ENCODE measurements at places on chromosomes 3 and 15.
A peak's percentile ranks its signal among the peaks of the same experiment; 100 is the strongest.

- no peak for DNase-seq
Measured at GRCh38 chr15:74420193-74420905, 13.4 kb downstream of the SEMA7A start.

DNA sequence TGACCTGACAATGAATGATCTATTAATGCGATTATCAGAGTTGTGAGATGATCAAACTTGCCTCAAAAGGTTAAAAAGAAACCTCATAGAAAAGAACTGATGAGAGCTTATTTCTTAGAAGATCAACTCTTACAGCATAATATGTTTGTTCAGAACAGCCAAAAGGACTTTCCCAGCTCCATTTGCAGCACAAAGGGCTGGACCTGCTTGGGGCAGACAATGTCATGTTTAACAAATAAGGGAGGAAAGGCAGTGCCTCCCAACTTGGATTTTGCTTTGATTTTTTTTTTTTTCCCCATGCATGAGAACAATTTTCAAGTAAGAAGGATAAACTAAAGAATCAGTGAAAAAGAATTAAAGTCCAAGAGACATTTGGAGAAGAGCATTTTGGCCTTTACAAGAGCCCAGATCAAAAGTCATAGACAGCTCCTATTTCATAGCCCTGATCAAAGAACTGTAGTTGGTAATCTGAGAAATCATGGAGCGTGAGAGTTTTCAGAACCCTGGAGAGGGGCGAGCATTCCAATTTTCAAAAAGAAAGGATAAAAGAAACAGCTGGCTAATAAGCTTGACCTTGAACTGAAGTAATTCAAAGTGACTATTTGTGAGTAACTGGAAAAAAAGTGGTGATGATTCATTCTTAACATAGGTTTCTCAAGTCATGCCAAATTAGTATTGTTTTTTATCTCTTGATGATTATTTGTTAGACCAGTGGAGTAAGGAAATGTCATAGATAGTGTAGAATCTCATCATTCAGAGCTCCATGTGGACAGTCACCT lies 136.0 kb upstream of the CFAP20DC start:
- no peak for DNase-seq

GRCh38 chr3:194999491-194999890 lies 271.5 kb downstream of the XXYLT1 start:
- no peak for DNase-seq

DNA sequence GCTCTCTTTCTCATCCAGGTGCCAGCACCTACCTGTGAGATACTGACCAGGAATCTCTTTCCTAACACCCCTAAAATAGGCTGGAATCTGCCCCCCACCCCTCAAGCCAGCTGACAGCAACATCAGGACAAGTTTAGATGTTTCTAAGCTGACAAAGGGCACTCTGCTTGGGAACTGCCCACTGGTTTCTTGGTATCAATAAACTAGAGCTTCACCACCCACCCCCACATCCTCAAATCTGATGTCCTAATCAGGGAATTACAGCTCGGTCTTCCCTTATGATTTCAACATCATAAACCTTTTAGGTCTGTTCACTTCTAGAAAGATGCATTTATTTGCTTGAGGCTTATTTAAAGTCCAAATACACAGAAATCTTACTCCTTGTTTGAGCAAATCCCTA lies 34.7 kb downstream of the CEP19 start:
- DNase-seq: no peak

- DNase-seq: no peak
Measured at GRCh38 chr3:182979674-182980191, 605 bp downstream of the DCUN1D1 start.

DNA sequence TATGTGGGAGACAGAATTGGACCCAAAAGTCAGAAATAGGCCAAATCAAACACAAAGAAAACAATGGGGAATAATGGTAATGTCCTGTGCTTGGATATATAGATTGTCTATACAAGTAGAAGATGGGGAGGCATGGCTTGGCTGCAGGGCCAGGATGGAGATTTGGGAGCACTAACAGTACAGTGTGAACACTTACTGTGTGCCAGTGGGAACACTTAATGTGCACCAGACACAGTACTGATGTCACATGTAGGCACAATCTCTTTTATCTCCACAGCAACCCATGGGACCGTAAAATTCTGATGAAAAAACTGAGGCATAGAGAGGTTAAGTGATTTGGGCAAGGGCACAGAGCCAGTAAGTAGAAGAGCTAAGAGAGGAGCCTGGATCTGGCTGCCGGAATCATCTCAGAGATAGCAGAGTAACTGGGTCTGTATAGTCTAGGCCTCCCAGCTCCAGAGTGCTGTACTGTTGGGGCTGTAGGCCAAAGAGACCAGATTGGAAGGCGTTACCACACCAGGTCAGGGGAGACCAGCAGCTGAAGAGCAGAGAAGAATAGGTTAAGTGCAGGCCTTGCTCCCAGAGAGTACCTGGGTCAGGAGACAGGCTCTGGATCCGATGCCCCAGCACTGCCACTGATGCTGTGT lies 63.3 kb downstream of the RLBP1 start:
- DNase-seq: no peak

GRCh38 chr3:4981665-4982494 lies 2.6 kb downstream of the BHLHE40 start:
- DNase-seq: no peak

GRCh38 chr3:31903686-31904431 lies 77.2 kb downstream of the OSBPL10 start:
- no peak for DNase-seq

DNA sequence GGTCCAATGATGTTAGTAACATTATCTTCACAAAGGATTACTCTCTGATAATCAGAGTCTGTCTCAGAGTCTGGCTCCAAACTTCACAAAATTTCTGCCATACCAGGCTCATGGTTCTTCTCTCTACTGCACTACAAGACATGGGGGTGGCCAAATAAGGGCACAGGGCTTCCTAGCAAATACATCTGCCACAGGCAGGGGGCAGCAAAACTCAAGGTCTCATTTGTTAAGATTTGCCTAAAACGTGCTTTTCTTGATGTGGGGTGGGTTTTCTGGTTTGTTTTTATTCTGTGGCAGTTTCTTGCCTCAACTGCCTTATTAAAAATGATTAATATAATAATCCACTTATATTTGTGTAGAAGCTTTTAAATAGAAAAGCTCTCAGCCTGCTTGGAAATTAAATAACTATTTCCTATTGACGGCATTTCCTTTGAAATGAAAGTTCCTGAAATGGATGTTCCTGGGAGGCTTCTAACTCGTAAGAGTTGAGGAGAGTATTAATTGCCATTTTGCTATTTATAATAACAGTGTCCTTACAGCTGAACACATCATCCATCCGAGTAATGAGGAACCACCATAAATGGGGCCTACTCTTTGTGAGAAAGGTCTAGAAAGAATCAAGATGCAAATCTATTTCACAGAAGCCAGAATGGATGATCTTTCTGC lies 53.8 kb downstream of the SST start:
- peak; percentile 49 for DNase-seq

- DNase-seq: no peak
Measured at GRCh38 chr3:193842029-193842798, 249.2 kb downstream of the OPA1 start.

- no peak for DNase-seq
Measured at GRCh38 chr3:133125171-133125570, 87.0 kb downstream of the TMEM108 start.

DNA sequence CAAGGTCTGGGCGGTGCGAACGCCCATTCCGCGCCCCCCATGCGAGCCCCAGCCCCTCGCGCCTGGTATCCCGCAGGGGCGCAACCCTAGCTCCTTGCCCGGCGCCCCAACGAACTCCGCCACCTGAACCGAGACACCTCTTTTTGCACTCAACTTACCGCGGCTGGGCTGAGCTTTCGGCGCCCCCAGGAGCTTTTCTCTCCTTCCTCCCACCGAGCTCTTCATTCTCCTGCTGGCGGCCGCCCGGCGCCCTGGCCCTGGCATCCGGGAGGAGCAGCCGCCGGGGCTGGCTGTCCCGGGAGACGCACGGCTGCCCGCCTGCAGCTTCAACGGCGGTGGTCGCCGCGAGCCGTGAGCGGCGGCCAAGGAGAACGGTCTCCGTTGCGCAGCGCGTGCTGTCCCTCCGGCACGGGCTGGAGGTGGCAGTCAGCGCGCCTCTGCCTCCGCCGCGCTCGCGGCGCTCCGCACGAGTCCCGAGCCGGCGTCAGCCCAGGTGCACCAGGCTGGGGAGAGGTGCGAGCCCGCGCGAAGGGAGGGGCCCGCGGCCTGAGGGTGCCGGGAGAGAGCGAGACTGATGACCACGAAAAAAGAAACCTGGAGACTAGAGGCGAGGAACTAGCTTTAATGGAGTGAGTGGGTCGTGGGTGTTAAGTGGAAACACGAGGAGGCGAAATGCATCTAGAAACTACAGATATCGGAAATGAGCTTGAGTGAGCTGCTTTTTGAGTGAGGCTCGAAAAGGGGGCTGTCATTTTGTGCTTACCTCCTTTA lies 621.5 kb upstream of the ZNF385D start:
- no peak for DNase-seq

DNA sequence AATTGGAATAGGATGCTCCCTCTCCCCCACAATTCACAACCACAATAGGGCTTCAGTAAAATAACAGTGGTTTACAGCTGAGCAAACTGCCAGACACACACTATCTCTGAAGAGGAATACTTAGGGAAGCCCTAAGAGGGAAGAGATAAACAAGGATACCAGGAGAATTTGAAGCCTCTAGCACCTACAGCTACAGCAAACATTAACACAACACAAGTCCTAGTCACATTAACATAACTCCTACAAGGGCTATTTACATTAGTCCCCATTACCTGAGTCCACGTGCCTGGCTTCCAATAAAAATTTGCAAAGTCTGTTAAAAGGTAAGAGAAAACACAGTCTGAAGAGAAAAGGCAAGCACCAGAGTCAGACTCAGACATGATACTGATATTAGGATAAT lies 346.9 kb upstream of the CDIN1 start:
- DNase-seq: no peak

DNA sequence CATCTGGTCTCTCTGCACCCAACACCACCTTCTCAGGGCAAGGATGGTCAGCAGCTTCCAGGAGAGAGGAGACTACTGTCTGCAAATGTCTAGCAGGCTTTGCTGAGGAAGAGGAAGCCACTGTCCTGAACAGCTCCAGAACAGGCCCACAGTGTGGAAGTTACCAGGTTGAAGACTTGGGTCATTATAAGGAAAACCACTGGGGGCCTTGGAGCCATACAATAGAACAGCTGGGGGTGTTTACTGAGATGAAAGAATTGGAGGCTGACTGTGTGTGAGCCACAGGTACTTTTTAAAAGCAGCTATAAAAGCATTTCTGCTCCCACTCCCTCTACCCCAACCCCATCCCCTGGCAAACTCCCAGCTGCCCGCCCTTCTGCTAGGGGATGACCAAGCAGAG lies 24.2 kb downstream of the SRGAP3 start:
- no peak for DNase-seq

GRCh38 chr15:77731945-77732344 lies 99.2 kb upstream of the LINGO1 start:
- no peak for DNase-seq

- DNase-seq: no peak
Measured at GRCh38 chr15:88835119-88835518, 31.9 kb downstream of the ACAN start.

- DNase-seq: no peak
Measured at GRCh38 chr15:65913631-65914199, 44.4 kb downstream of the RAB11A start.

- DNase-seq: no peak
Measured at GRCh38 chr3:76627236-76627635, 412.7 kb upstream of the ROBO2 start.

- no peak for DNase-seq
Measured at GRCh38 chr15:40630313-40630712, 36.3 kb downstream of the KNL1 start.

GRCh38 chr3:47381317-47382157 lies 716 bp downstream of the PTPN23 start:
- no peak for DNase-seq

GRCh38 chr3:179323197-179324110 lies 623 bp downstream of the ZNF639 start:
- DNase-seq: no peak

DNA sequence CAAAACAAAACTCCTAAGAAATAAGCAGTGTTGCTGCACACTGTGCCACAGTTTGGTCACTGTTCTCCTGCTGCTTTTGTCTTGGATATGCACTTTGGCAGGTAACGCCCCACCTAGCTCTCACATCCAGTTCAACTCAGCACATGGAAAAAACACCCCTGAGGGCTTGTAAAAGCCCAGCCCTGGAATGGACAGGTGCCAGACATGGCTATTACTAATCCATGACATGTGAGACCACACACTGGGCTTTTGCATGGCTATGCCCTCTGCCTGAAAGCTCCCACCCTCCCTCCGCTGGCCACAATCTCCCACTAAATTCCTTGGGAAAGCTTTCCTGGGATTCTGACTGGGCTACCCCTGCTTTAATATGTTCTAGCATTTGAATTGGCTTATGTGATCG lies 24.7 kb upstream of the ZBED2 start:
- DNase-seq: no peak

DNA sequence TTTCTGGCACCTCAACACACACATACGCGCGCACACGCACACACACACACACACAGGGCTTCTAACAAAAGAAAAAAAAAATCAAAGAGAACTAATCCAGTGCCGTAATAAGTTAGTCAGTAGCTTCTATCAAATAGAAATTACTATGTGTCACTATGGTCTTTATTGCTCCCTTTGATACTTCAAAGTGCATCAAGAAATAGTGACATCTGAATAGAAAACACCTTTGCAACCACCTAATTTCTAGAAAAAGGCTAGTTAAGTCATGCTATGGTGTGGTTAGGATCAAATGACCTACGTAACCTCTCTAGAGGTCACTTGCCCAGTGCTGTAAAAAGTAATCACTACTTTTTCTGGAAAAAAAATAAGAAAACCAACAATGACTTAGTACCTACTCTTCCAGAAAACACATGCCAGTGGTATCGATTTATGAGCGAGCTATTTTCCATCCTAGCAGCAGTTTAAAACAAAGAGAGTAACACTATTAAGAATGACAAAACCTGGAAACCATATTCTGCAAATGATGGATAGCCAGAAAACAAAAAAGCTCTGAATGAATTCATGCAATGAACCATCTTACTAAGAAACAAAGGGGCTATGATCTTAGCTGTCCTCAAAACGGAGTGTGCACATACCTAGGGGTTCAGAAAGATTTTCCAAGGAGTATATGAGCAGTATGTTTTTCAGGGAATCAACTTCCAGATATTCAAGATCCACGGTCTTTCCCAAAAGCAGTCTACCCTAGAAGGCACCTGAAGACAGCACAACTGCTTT lies 6.8 kb downstream of the AVEN start:
- no peak for DNase-seq

DNA sequence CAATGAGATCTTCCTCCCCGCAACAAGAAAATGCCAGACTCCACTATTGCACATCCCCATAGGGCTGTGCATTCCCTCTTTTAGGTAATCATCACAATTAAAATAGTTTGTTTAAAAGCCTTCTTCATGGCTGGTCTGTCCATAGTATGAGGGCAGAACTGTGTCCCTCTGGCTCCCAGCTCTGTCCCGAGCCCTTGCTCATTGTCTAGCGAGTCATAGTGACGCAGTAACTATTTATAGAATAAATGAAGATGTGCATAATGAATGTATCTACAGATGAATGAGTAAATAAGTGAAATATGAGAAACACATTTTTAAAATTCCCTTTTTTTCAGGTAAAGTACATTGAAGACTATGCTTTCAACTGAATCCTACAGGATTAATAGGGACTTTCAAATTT lies 128.4 kb upstream of the TMC3 start:
- DNase-seq: no peak
